ENCODE measurements at places on chromosomes 3 and 15.

GRCh38 chr3:169836942-169837275 is 24.2 kb upstream of the LRRC34 start:
- DNase-seq = no peak

GRCh38 chr3:111758642-111759041 is 100.4 kb upstream of the PHLDB2 start:
- DNase-seq = no peak

- no peak for DNase-seq
Observed at GRCh38 chr15:70902107-70902506, 9.5 kb downstream of the LRRC49 start.

DNA sequence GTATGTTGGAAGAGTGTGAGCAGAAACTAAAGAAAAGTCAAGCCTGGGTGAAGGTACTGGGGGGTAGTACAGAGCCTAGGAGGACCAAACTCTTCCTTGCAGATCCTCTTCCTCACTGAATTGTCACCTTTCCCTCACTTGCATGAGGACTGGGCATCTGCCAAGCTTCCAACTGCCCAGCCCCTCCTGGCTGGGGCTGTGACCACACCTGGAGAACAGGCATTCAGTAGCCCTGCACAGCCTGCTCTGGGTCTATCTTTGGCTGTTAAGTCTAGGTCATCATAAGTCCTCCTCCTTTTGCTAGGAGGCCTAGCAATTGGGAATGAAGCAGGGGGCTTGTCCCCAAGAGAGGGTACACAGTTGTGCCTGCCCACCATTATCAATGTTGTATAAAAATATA is 55.2 kb downstream of the CAPN7 start:
- no peak for DNase-seq

DNA sequence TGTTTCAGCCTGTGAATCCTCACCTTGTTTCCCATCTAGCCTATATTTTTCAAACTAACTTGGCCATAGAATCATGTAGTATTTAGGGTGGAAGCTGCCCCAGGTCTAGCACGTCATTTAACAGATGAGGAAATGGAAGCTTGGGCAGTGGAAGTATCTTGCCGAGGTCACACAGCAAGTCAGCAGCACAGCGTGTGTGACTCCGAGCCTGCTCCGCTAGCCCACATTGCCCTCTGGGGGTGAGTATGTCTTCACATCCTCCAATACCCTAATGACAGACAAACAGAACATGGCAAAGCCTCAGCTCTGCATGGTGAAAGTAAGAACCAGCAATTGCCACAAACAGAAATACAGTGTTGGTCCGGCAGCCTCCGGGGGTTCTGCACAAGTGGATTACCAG is 2.2 kb upstream of the CCR5 start:
- DNase-seq = no peak

DNA sequence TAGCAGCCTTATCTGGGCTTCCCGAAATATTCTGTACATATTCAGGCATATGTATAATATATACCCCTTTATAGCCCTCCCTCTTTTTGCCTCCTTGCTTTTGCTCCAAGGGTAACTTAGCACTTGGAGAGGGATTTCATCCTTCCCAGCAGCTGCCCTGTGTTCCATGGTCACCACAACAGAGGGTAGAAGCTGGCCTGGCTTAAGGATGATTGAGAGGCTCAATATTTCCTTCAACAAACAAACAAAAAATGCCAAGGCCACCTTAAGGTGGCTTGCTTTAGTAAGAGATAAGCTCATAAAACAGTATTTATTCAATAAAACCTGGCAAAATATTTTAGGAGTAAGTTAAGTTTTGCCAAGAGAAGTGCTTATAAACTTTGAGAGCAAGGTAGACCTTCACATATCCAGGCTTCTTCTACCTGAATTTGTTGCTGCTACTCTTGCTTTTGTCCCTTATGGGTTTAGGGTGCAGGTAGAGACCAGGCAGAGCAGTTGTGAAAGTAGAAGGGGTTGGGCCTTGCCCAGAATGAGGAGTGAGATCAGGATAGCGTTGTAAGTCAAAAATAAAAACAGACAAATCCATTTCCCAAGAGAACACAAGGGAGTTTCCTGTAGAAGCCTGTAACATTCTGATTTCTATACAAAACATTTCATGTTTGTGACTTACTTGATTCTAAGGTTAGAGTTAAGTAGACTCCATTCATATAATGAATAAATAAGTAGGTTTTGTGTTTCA is 52.7 kb upstream of the ATOSA start:
- DNase-seq = no peak

- no peak for DNase-seq
Observed at GRCh38 chr3:150302246-150302645, 105.9 kb upstream of the TSC22D2 start.

DNA sequence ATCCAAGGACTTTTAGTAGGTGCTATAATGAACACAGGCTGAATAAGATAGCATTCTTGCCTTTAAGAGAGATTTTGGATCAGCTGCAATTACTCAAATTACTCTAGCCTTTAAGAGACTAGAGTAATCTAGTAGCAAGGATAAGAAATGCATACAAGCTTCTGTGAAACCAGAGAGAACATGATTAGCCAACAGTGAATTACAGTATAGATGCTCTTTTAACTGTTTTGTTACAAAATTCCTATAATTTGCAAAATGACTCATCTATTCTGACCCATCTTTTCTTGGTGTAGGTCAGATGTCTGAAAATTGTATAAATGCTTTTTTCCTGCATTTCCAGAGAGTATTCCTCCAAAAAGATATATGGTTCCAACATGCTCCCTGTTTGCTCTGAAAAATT is 66.9 kb downstream of the CEP63 start:
- no peak for DNase-seq

DNA sequence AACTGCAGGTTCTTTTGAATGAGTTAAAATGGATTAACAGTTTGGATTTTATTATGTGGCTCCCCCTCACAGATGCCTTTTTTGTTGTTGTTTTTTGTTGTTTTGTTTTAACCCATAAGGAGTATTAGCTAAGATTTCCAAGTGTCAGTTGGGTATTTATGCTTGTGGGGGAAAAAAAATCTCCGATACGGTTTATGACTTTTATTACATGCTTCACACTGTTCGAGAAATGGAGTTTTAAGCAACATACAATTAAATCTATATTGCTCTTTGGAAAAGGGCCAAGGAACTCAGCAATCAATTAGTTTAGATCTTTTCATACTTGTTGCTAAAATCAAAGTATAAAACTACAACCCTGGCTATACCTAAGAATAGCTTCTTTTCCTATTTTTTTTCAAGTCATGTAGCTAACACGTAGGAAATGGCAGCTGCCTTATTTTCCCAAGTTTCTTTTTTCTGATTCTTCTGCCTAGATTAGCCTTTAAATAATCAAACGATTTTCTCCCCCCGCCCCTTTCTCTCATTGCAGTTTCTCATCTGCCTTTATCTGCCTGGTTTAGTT is 16.0 kb downstream of the NR2F2 start:
- no peak for DNase-seq

DNA sequence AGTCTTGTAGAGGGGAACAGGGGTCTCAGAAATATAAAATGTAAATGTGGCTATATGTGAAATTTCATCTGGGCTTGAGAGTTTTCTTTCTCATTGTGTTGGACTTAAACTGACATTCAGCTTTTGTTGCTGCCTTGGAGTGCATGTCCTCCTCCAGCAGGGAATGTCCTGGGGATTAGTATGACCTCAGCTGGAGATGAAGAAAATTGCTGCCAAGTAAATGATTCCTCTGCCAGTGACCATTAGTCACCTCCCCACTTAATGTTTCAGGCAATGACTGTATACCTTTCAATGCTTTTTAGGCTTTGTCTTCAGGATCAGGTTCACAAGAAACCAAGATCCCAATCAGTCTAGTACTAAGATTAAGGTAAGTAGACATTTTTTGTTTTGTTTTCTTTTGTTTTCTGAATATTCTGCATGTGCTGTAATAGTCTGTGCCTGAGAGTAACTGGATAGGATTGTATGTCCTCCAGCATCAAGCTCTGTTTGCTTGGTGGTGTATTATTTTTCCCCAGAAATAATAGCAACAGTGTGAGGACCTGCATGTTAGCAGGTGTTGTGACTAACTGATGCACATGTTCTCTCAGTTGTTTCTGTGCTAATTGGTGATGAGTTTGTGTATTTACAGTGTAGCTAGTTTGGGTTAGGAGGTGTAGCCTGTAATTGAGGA is 18.1 kb upstream of the SLC22A13 start:
- no peak for DNase-seq

- no peak for DNase-seq
Observed at GRCh38 chr3:48656841-48657281, 5.8 kb downstream of the CELSR3 start.

- no peak for DNase-seq
Observed at GRCh38 chr3:52615166-52615565, 70.5 kb downstream of the PBRM1 start.

GRCh38 chr15:65829130-65829764 is 37.2 kb upstream of the DENND4A start:
- no peak for DNase-seq

- DNase-seq = no peak
Observed at GRCh38 chr3:172329070-172329469, 119.2 kb downstream of the GHSR start.

GRCh38 chr3:20056725-20057611 is 16.7 kb downstream of the KAT2B start:
- no peak for DNase-seq

DNA sequence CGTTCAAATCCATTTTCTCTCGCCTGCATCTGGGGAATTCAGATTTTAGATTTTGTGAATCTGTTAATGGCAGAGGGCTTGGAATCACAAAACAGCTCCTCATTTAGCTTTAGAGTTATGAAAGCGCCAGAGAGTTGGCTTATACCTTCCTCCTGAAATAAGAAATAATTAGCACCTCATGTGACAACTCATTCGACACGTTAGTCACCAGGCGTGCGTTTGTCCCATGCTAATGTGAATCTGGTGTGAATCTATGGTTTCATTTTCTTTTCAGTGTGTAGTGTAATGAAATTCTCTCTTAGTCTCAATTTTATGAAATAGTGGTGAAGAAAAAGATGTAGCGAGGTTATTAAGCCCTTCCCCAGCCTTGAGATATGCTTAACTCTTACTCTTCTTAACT is 89.4 kb downstream of the EDEM1 start:
- DNase-seq = no peak

GRCh38 chr3:42849017-42849416 is 26.7 kb downstream of the CYP8B1 start:
- no peak for DNase-seq

GRCh38 chr15:77666296-77666660 is 33.6 kb upstream of the LINGO1 start:
- DNase-seq = no peak

DNA sequence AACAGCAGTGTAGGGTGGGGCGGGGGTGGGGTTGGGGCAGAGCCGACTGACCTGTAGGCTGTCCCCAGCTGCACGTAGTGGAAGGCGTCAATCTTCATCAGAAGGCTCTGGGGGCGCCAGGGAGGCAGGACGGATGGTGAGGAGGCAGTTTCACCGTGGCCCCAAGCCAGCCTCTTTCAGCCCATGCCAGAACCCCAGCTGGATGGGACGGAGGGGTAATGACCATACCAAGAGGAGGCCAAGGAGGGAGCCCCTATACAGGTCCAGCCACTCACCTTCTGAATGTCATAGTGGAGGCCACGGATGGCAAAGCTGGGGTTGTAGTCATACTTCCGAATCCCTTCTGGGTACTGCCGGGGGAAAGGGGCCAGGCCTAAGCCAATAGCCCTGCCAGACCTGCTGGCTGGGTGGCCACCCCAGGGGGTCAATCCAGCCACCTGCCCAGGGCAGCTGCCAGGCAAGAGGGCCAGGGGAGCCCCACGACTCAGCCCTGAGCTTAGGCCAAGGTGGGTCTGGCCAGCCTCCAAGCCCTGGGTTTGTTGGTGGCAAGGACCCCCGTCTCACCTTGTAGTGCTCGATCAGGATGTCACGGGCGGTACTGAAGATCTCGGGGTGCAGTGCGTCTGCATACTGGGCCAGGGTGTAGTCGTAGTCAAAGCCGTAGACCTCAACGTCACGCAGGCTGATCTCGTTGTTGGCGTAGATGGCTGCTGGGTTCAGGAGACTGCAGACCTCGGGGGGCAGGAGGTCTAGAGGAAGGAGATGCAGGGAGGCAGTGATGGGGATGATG is 4.9 kb downstream of the NT5DC2 start:
- DNase-seq = no peak

DNA sequence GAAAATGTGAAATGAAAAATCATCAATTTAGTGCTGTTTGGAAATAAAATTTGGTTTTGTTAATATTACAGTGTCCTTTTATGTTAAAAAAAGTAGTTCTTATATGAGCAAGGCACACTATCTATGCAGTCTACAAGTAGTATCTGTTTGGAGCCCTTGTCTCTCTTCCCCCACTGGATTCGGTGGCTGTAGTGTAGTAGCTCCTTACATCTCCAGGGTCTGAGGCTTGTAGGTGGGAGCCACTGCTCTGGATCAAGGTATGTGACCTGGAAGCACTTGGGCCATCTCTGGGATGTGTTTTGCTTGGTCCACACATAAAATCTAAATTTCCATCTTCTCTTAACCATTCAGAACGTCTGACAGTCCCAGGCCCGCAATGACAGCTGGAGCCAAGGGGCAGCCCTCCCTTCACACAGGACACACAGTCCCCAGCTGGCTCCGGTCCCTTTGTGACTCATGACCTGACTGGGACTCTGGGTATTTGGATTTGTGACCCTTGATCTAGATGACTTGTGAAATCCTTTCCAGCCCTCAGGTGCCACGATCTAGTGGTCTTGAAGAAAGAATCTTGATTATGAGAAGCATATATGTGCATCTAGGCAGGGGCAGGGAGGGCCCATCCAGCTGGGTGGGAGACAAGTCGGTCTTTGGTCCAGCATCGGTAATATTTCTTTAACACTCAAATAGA is 80.0 kb downstream of the USP13 start:
- no peak for DNase-seq

- DNase-seq = no peak
Observed at GRCh38 chr3:34567266-34567665, 768.8 kb downstream of the PDCD6IP start.

DNA sequence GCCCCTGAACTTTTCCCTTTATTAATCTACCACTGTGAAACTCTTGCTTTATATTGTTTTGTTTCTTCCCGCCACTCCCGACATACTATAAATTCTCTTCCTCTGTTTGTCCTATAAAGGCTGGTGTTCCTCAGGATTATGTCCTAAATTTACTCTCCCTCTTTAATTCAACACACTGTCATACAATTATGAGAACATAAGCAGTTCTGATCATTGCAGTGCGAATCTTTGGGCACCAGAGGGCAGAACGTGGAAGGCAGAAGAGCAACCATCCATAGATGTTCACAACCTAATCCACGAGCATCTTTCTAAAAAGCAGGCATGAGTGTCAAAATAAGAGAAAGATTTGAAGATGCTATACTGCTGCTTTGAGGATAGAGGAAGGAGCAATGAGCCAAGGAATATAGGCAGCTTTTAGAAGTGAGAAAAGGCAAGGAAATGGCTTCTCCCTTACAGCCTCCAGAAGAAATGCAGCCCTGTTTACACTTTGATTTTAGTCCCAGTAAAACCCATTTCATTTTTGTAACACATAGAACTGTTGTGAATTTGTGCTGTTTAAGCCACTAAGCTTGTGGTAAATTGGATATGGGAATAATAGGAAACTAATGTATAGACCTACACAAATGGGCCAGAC is 179.4 kb downstream of the GBE1 start:
- no peak for DNase-seq

Measured in renal cortex interstitium (tissue), 15 donors.